ENCODE measurements at places on chromosomes 13 and 19. TPM values are rescaled to one million over a fixed set of nuclear protein-coding genes. Genes with fewer than 3 reads are reported as not detected.
A peak's percentile ranks its signal among the peaks of the same experiment; 100 is the strongest.

GRCh38 chr19:44212866-44213346 lies 574 bp downstream of the ZNF227 start:
- peak overlapping the region; percentile 86 for H3K4me3 ChIP-seq
- H3K27ac ChIP-seq: peak overlapping the region; percentile 90
- no peak for DNase-seq
- H3K36me3 ChIP-seq: peaks cover 8% of the 10 kb centered on the region

DNA sequence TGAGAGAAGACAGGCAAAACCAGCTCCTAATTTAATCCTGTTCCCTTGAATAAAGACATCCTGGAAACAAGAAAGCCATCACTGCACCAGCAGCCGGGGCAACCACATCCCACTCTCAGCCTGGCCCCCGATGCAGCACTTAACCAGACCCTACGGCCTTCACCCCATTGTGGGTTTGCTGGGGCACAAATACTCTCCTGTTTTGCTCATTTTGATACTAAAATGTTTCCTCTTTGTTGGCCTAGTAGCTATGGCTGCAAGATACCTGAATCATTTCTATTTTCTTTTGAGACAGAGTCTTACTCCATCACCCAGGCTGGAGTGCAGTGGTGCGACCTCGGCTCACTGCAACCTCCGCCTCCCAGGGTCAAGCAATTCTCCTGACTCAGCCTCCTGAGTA lies 28.4 kb downstream of the ANKRD27 start:
- DNase-seq: no peak
- H3K4me3 ChIP-seq: no peak overlapping the region
- peaks cover under 1% of the 10 kb centered on the region for H3K4me1 ChIP-seq
- H3K27me3 ChIP-seq: no peaks in the 10 kb centered on the region

ZNF491 gene
- total RNA-seq: 4.2 TPM

DNA sequence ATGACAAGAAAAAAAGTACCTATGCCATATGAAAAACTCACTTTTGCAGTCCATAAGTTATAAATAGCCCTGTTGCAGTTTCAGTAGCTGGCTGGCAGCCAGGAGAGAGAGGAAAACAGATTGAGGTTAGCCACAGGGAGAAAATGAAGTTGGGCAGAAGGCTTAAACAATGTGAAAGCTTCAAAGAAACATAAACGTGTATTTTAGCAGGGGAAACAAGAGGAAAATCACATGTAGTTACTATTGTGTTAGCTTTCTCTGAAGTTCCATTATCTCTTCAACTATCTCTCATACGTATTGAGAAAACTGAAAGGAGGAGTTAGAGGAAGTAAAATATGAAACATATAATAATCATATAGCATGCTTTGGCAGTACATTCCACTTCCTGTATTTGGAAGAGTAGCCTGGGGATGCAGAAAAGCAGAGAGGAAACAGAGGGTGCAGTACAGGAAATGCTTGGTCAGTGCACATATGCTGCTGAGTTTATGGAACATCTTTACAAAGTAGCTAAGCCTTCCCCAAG lies 1551.1 kb downstream of the EFNB2 start:
- peak overlapping the region; percentile 35 for H3K4me3 ChIP-seq
- H3K36me3 ChIP-seq: no peaks in the 10 kb centered on the region
- DNase-seq: no peak
- no peaks in the 10 kb centered on the region for H3K27me3 ChIP-seq

FGF21 gene
- total RNA-seq: not detected

CEACAM16 gene
- not detected for total RNA-seq

DNA sequence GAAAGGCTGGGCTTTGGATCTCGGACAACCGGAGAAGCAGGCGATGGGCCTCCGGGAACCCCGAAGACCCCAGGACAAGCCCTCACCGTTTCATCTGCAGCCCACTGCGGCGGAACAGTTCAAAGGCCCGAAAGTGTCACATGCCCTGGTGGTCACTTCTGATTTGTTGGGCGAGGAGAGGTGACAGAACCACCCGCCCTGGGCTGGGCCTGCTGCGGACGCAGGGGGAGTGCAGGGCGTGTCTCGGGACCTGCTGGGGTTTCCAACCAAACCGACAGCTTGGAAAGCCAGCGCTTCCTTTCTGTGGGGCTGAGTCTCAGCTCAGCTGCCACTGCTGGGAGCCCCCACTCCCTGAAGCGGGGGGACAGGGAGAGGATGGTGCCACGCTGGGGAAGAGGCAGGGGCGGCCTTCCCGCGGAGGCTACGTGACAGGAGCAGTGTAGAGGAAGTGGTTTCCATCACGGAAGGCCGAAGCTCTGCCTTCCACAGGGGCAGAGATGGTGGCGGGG lies 22.8 kb upstream of the ZBTB7A start:
- H3K36me3 ChIP-seq: peaks cover 8% of the 10 kb centered on the region
- no peak overlapping the region for H3K27ac ChIP-seq
- H3K4me1 ChIP-seq: peaks cover 3% of the 10 kb centered on the region

GRCh38 chr19:17721111-17721628 lies 1.9 kb downstream of the MAP1S start:
- H3K27me3 ChIP-seq: no peaks in the 10 kb centered on the region
- H3K36me3 ChIP-seq: peaks cover 2% of the 10 kb centered on the region
- no peak for DNase-seq
- peak overlapping the region; percentile 82 for H3K4me3 ChIP-seq
- H3K4me1 ChIP-seq: peaks cover 32% of the 10 kb centered on the region

- H3K36me3 ChIP-seq: no peaks in the 10 kb centered on the region
- peaks cover 6% of the 10 kb centered on the region for H3K27me3 ChIP-seq
- peak overlapping the region; percentile 81 for H3K27ac ChIP-seq
Observed at GRCh38 chr19:29645911-29646310, 19.4 kb upstream of the PLEKHF1 start.

GRCh38 chr13:65593298-65593874 lies 1636.8 kb downstream of the PCDH9 start:
- H3K36me3 ChIP-seq: peaks cover 7% of the 10 kb centered on the region
- no peak for DNase-seq
- no peaks in the 10 kb centered on the region for H3K27me3 ChIP-seq
- peaks cover 39% of the 10 kb centered on the region for H3K4me1 ChIP-seq
- no peak overlapping the region for H3K4me3 ChIP-seq

EFNA2 gene
- total RNA-seq: 7.0 TPM

- peak overlapping the region; percentile 99 for H3K27ac ChIP-seq
- peaks cover 16% of the 10 kb centered on the region for H3K36me3 ChIP-seq
- H3K27me3 ChIP-seq: no peaks in the 10 kb centered on the region
Observed at GRCh38 chr19:41226053-41226873, 7.2 kb downstream of the AXL start.

- peaks cover 41% of the 10 kb centered on the region for H3K27me3 ChIP-seq
- H3K36me3 ChIP-seq: no peaks in the 10 kb centered on the region
- H3K4me3 ChIP-seq: no peak overlapping the region
- no peak for DNase-seq
- no peaks in the 10 kb centered on the region for H3K4me1 ChIP-seq
Observed at GRCh38 chr19:41570179-41570578, 5.8 kb upstream of the CEACAM21 start.

- no peak overlapping the region for H3K4me3 ChIP-seq
- peaks cover 5% of the 10 kb centered on the region for H3K4me1 ChIP-seq
Observed at GRCh38 chr13:58579468-58579867, 947.9 kb downstream of the PCDH17 start.

GRCh38 chr19:47716270-47716937 lies 3.2 kb downstream of the EHD2 start:
- H3K36me3 ChIP-seq: peaks cover 32% of the 10 kb centered on the region
- H3K27ac ChIP-seq: peak overlapping the region; percentile 74
- H3K4me1 ChIP-seq: peaks cover 75% of the 10 kb centered on the region
- DNase-seq: no peak
- H3K4me3 ChIP-seq: peak overlapping the region; percentile 100
- H3K27me3 ChIP-seq: no peaks in the 10 kb centered on the region

DNA sequence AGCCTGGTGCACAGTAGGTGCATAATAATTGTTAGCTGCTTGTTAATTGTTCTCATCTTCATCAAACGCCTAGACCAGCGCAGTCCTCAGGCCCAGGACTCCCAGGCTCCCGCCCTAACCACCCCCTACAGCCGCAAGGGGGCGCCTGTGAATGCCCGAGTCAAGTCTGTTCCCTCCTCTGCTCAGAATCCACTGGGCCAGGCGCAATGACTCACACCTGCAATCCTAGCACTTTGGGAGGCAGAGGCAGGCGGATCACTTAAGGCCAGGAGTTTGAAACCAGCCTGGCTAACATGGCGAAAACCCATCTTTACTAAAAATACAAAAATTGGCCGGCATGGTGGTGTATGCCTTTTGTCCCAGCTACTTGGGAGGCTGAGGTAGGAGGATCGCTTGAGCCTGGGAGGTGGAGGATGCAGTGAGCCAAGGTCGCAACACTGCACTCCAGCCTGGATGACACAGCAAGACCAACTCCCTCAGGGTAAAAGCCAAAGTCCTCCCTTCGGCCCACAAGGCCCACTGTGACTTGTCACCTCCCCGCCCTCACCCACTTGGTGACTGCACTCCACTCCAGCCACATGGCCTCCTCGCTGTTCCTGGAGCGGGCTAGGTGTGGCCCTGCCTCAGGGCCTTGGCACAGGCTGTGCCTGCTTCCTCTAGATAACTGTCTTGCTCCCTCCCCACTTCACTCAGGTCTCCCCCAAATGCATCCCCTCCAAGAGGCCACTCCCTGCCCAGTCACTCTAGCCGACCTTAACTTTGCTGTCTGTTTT lies 9.1 kb downstream of the ZNF653 start:
- H3K36me3 ChIP-seq: peaks cover 8% of the 10 kb centered on the region
- H3K4me3 ChIP-seq: no peak overlapping the region
- H3K4me1 ChIP-seq: no peaks in the 10 kb centered on the region
- DNase-seq: no peak
- no peaks in the 10 kb centered on the region for H3K27me3 ChIP-seq
